Astrocyte of the spinal cord (primary cell): ENCODE measurements at places on chromosomes 16 and 17.

DNA sequence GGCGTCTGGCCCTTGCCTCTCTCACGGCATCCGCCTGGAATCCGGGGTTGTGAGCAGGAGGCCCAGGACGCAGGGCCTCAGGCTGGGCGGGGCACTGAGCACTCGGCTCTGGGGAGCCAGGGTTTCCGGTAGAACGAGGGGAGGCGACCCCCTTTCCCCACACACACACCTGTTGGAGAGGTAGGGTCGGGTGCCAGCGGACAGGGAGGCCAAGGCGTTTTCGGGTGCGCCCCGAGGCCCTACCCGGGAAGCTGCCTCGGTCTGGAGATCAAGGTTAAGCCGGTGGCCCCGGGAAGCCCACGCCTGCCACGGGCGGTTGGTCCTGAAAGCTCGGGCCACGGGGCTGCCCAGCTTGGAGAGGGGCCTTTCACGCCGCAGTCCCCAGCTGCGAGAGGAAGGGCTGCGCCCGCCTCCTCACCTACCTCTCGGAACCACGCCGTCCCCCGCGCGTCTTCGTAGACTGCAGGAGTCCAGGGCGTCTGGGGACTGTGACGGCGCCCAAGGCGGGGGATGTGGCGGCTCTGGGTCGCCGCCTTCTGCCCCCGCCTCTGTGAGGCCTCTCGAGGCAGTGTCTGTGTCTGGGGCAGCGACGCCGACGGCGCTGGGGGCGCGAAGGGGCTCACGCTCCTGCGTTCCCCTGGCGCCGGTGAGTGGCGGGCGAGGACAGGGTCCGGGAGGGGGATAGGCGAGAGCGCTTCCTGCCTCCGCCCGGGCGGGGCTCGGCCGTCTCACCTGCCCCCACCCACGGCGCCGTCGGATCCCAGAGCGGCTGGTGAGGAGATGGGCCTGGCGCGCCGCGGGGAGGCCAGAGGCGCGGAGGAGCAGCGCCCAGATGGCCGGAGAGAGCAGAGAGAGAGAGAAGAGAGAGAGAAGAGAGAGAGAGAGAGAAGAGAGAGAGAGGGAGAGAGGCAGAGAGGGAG, 20.3 kb upstream of the HOXB9 start:
- DNase-seq = peak; percentile 39

- no peak for DNase-seq
Observed at GRCh38 chr16:25575363-25575762, 116.4 kb upstream of the HS3ST4 start.

DNA sequence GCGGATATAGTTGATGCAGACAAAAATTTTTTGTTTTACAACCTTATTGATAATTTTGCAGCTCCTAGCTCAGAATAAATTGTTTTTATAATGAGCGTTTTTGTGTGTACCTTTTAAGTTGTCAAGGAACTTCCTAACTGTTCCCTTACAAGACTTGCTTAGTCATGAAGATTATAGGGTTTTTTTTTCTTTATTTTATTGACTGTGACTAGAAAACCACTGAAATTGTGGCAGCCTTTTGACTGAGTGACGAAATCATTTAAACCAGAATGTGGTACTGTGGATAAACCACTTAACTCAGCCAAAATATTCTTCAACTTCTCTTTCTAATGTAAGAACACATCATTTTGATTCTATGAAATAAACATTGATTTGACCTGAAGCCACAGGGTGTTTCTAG, 40.8 kb upstream of the VPS4A start:
- DNase-seq = peak; percentile 21

DNA sequence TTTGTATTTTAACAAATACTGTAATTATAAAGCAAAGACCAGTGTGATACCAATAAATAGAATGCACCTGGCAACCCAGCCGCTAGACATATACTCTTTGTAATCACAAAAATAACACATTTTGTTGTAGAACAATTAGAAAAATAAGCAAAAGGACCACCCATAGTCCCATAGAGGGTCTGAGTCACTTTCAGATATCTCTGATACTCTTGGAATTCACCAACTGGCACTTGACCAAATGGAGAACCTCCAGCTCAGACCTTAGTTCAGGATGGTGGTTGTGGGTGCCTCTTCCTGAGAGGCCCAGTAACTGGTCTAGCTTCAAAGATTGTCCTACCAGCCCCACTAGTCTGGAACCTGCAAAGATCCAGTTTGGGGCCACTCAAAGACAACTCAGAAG, 789 bp upstream of the TERF2 start:
- peak; percentile 28 for DNase-seq

- DNase-seq = peak; percentile 73
Observed at GRCh38 chr16:5905935-5906334, 808.3 kb upstream of the EEF2KMT start.

DNA sequence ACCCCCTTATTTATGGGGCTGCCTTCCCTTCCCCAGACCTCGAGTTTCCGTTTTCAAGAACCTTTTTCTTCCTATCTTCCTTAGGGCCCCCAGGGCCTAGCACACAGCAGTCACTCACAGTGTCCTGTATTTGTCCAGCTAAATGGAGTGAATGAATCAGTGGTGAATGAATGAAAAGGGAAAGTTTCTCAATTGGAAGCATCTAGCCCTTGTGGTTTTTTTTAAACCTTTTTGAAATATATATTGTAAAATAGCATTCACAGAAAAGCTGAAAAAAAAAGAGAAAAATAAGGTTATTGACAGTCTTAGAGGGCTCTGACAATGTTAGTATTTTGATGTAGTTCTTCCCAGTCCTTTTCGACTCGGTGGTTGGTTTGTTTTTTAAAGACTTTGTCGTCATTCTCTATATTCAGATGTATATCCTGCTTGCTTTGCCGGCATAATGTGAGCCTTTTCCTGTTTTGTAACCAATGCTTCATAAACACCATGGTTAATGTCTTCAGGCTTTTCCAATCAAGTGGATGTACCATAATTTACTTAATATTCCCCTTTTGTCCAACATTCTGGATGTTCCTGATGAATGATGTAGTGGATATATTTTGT, 45.3 kb downstream of the RAI1 start:
- no peak for DNase-seq

GRCh38 chr16:55502801-55503366, 6.0 kb upstream of the LPCAT2 start:
- peak; percentile 98 for DNase-seq

GRCh38 chr17:41413982-41414381, 10.4 kb downstream of the KRT37 start:
- DNase-seq = no peak

- DNase-seq = no peak
Observed at GRCh38 chr16:17289050-17289449, 181.7 kb downstream of the XYLT1 start.

DNA sequence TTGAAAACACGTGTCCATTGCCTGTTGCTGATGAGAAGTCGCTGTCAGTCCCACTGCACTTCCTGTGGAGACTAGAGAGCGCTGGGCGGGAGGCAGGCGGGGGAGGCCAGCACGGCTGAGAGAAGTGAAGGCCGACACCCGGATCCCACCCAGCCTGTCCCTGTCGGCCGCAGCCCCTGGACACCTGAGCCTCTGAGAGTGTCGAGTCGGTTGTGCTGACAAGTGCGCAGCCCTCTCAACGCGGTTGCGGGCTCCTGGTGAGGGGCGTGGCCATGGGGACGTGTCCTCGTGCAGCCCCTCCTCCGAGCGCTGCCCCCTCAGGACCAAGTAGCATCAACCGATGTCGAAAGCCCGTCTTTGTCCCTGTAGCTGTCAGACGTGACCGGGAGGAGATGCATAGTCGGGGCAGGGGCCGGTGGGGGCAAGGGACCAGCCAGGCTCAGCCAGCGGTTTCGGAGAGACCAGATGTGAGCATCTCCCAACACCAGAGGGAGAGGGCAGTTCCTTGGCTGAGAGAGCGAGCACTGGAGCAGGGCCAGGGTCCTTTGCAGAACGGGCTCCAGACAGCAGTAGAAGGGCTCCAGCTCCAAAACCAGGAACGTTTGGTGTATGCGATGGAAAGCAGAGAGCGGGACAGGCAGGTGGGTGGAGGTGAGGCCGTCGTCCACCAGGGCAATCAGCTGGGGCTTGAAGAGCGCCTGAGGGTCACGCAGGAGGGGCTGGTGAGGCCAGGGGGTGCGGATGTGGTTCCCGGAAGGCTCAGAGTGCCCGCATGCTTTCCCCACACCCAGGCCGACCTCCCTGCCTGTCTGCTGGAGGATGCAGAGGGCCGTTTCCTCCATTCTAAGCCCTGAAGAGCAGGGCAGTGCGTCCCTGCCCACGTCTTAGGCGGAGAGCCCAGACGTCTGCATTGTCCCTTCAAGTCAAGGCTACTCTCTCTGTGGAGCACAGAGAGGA, 43.3 kb upstream of the CHMP6 start:
- no peak for DNase-seq

DNA sequence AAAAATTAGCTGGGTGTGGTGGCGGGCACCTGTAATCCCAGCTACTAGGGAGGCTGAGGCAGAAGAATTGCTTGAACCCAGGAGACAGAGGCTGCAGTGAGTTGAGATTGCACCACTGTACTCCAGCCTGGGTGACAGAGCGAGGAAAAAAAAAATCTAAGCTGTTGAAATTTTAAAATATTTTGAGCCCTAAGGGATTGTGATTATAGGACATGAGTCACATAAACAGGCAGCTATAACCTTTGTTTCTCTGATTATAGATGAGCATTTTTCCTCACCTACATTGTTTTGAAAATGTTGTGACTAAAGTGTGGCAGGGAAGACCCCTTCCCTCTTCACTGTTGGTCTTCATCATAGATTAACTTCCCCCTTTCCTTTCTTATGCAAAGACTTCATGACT, 135.5 kb downstream of the MGAT5B start:
- DNase-seq = no peak

GRCh38 chr16:77585379-77586251, 136.7 kb upstream of the NUDT7 start:
- DNase-seq = peak; percentile 96

- DNase-seq = peak; percentile 60
Observed at GRCh38 chr17:17001874-17002520, 30.1 kb upstream of the TNFRSF13B start.

- peak; percentile 76 for DNase-seq
Observed at GRCh38 chr16:56848029-56848936, 16.7 kb upstream of the SLC12A3 start.

- no peak for DNase-seq
Observed at GRCh38 chr17:33079201-33079600, 87.6 kb downstream of the SPACA3 start.

DNA sequence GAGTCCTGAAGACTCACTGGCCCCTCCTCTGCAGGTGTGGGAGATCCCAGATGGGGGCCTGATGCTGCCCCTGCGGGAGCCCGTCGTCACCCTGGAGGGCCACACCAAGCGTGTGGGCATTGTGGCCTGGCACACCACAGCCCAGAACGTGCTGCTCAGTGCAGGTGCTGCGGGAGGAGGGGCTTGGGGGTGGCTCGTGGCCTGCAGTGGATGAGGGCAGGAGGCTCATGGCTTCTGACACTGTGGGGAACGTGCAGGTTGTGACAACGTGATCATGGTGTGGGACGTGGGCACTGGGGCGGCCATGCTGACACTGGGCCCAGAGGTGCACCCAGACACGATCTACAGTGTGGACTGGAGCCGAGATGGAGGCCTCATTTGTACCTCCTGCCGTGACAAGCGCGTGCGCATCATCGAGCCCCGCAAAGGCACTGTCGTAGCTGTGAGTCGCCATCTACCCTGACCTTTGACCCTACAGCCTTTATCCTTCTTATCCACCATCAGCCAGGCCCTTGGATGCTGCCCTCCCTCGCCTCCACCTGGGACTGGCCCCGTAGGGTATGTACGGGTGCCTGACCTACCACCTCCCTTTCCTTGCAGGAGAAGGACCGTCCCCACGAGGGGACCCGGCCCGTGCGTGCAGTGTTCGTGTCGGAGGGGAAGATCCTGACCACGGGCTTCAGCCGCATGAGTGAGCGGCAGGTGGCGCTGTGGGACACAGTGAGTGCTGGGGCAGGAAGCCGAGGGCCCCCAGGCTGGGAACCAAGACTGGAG, 3.6 kb downstream of the CORO1A start:
- no peak for DNase-seq
